ENCODE measurements at places on chromosomes 12 and 14.

DNA sequence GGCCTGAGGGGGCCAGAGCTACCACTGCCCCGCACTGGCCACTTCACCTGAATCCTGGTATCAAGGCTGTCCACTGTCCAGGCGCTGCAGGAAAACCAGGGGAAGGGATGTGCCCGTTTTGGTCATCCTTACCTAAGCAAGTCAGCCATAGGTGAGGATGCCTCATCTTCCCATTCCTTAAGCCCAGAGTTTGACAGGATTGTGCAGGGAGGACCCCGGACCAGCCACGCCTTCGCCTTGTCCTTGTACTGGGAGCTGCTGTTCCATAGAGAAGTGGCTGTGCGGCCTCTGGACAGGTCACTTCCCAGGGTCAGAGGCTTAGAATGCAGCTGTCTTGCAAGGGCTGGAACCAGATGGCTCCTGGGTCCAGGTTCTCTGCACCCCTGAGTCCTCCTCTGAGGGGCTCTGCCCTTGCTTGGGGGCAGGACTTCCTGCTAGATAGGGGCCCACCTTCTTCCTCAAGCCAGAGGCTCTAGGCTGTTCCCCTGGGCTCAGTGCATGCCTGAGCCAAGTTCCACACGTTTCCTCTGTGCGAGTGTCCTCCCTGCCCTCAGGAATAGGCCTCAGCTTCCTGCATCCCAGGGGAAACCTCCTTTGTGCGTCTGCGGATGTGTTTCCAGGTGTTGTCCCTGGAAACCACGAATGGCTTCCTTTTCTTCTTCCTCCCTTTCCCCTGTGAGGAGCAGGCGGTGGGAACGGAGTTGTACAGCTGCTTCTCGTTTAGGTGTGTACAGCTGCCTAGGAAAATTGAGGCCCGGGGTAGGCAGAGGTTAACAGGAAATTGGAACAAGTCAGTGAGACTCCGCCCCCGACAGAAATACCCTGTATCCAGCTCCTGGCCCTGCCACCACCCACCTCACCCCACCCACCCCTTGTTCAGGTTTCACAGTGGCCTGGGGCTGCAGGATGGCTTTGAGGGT is 54.3 kb upstream of the RIN3 start:
- no peak for DNase-seq

- DNase-seq, result peak; percentile 92
Observed at GRCh38 chr14:54653712-54654469, 87.0 kb downstream of the SAMD4A start.

GRCh38 chr12:42180990-42181596 is 36.4 kb upstream of the GXYLT1 start:
- DNase-seq, result peak; percentile 18

GRCh38 chr12:4137441-4137840 is 136.1 kb upstream of the CCND2 start:
- DNase-seq, result no peak

DNA sequence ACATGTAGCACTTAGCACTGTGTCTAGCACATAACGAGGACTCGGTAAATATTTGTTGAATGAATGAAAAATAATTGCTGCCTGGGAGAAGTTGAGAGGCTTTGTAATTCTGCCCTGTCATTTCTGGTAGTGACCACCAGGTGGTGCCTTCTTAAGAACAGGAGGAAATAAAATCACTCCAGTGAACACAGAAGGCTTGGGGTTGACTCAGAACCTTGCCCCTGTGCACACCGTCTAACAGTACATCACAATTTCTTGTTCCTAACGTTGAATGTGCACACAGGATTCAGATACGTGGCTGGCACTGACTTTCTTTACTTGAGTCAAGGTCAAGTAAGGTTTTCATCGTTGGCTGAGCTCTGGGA is 91.8 kb downstream of the RGS6 start:
- DNase-seq, result peak; percentile 34

GRCh38 chr12:29499235-29499634 is 1.7 kb upstream of the OVCH1 start:
- DNase-seq, result no peak
